ENCODE measurements at places on chromosomes 3 and 15. TPM values are rescaled to one million over a fixed set of nuclear protein-coding genes. Genes with fewer than 3 reads are reported as not detected.

TGM5 gene
- total RNA-seq: not detected

GOLGA8G gene
- total RNA-seq: not detected

ATP2B2 gene
- total RNA-seq: not detected

DNA sequence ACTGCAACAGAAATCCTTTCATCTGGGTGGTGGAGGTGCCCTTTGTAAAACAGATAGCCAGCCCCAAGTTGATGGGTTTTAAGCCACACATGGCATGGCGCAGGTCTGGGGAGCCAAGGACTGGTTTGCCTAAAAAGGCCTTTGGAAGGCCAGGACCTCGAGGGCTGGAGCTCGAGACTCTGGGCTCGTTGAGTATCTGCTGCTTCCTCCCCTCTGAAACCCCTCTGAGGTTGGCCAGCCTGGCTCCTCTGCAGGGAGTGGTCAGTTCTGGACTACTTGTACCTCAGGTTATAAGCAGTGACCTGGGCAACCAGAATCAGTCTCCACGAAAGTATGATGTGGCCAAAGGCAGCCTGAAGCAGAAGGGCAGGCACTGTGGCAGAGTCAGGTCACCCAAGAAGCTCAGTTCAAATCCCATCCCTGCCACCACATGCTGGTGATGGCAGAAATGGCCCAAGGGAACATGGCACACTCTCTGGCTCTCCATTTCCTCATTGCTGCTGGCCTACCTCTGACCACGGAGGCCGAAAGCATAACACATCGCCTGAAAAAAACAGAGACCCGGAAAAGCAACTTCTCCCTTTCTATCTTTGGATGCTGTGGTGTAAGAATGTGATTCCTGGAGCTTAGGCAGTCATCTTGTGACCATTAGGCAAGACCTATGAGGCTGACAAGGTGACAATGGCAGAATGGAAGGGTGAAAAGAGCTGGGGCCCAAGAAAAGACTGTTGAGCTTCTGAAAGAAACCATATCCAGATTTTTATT lies 51.2 kb downstream of the WNT7A start:
- peaks cover 7% of the 10 kb centered on the region for H3K4me1 ChIP-seq
- no peak overlapping the region for H3K27ac ChIP-seq
- DNase-seq: no peak
- no peaks in the 10 kb centered on the region for H3K27me3 ChIP-seq
- H3K4me3 ChIP-seq: no peak overlapping the region

GRCh38 chr3:47003461-47004368 lies 24.2 kb downstream of the NBEAL2 start:
- no peak for DNase-seq
- no peaks in the 10 kb centered on the region for H3K4me1 ChIP-seq
- no peaks in the 10 kb centered on the region for H3K36me3 ChIP-seq
- H3K27ac ChIP-seq: no peak overlapping the region
- no peak overlapping the region for H3K4me3 ChIP-seq

DNA sequence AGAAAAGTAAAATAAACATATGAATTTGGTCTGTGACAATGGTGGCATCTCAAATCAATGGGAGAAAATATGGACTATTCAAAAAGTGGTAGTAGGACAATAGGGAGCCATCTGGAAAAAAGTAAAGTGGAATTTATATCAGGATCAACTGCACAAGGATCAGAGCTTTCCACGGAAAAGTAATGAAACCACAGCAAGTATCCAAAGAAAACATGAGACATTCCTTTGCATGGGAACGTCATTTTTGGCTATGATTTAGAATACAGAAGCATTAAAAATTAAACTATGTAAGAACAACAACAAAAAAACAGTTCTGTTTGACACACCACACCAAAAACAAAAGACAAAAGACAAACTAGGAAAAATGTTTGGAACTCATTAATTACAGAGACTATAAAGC lies 18.7 kb downstream of the CRBN start:
- H3K36me3 ChIP-seq: peaks cover 23% of the 10 kb centered on the region
- H3K27me3 ChIP-seq: no peaks in the 10 kb centered on the region
- H3K27ac ChIP-seq: no peak overlapping the region
- H3K4me1 ChIP-seq: no peaks in the 10 kb centered on the region
- no peak overlapping the region for H3K4me3 ChIP-seq
- no peak for DNase-seq

DNA sequence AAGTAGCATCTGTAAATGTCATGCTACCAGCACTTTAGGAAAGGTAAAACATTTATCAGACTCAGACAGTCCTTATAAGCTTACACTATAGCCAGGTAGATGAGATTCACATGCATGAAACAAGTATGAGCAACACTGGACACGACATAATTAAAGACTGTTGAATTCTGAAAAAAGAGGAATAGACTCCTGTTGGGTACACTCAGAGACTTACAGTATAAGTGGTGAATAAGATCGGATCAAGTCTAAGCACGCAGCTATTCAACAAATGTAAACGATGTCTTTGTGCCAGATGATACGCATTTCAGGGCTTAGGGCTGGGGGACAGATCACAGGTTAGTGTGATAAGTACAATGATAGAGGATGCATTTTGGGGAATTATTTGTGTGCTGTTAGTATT lies 43.2 kb upstream of the SPPL2A start:
- H3K27ac ChIP-seq: no peak overlapping the region
- DNase-seq: no peak
- no peaks in the 10 kb centered on the region for H3K4me1 ChIP-seq
- no peak overlapping the region for H3K4me3 ChIP-seq
- no peaks in the 10 kb centered on the region for H3K27me3 ChIP-seq

DNA sequence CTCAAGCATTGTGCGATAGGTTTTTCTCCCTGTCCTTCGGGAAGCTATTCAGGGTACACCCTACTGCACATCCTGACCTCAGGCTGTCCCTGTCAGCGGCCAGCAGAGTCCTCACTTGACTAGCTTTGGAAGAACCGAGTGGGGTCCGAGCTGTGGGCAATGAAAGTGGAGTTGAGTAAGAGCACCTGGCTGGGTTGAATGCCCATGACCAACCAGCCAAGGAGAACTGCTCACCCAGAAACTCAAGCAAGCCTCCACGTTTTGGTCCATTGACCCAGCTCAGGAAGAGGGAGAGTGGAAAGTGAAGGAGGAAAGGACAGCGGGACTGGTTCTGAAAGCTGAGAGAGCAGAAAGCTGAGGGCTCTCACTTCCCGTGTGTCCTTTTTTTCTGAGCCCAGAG lies 36.0 kb upstream of the HDGFL3 start:
- peaks cover 5% of the 10 kb centered on the region for H3K4me1 ChIP-seq
- no peak for DNase-seq
- H3K4me3 ChIP-seq: no peak overlapping the region
- no peak overlapping the region for H3K27ac ChIP-seq

- H3K27ac ChIP-seq: no peak overlapping the region
- peaks cover 4% of the 10 kb centered on the region for H3K4me1 ChIP-seq
- H3K36me3 ChIP-seq: no peaks in the 10 kb centered on the region
These were observed 514.4 kb upstream of the PROK2 start for GRCh38 chr3:72299321-72299802.

- H3K4me3 ChIP-seq: no peak overlapping the region
These were observed 274.6 kb upstream of the ROPN1 start for GRCh38 chr3:124266487-124266886.

GRCh38 chr3:100107221-100107814 lies 7.0 kb downstream of the FILIP1L start:
- H3K27ac ChIP-seq: no peak overlapping the region
- no peaks in the 10 kb centered on the region for H3K4me1 ChIP-seq
- no peaks in the 10 kb centered on the region for H3K27me3 ChIP-seq
- no peaks in the 10 kb centered on the region for H3K36me3 ChIP-seq
- no peak overlapping the region for H3K4me3 ChIP-seq

DNA sequence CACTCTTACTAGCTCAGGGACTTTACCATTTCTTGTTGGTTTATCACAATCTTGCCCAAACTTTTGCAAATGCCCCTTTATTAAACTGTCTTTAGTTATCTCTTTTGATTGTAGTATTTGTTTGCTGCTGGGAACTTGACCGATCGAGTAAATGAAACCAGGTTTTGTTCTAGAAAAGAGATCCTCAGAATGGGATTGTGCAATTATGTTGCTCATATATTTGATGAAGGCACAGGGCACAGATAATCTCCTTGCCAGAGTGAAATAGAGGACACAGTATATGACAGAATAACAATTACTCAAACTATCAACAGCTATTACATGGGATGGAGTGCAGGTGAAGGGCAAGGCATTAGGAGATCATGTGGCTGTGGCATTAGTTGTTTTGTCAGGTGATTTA lies 216.6 kb upstream of the RASGRP1 start:
- no peak for DNase-seq
- no peaks in the 10 kb centered on the region for H3K4me1 ChIP-seq
- no peaks in the 10 kb centered on the region for H3K36me3 ChIP-seq
- H3K27ac ChIP-seq: no peak overlapping the region

DNA sequence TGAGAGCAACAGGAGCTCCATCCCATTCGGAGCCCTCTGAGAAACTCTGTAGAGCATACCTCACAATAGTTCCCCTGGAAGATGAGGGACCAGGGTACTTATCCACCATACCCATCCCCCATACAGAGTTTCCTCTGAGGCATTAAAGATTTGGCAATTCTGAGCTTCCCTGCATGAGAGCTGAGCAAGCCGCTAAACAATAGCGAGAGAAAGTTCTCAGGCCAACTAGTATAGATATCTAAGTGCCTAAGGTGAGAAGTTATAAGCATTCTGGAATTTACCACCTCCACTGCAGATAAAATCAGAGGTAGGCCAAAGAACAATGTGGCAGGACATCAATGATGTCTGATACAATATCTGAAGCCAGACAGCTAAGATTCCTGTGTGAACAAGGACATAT lies 129.1 kb upstream of the MBNL1 start:
- H3K27ac ChIP-seq: no peak overlapping the region
- no peak overlapping the region for H3K4me3 ChIP-seq
- no peaks in the 10 kb centered on the region for H3K36me3 ChIP-seq
- H3K27me3 ChIP-seq: no peaks in the 10 kb centered on the region
- H3K4me1 ChIP-seq: no peaks in the 10 kb centered on the region

DNA sequence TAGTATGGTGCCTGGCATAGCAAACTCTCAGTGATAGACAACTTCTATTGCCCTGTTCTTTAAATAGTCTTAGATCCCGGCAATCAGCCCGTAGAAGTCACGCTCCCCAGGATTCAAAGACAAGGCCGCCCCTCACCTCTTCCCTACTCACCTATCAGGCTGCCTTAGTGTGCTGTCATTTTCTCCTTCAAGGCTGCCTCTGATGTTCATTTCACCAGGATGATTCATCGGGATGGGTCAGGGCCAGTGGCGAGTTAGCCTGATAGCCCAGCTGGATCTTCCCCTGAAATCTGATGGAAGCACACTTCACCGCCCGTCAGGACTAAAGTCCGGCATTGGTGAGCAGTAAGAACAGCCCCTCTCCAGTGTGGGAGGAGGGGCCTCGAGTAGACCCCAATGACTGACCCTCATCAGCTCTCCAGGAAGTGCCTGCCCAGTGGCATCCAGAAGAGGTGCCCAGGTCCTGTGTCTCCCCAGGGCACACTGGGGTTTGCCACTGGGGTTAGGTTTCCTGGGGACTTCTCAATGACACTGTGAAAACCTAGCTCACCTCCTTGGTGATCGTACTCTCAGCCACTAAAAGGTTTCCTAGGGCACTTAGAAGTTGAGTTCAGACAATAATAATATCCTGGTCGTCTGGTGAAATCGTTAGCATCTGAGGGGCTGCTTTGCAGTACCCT lies 37.5 kb downstream of the TPM1 start:
- H3K27ac ChIP-seq: no peak overlapping the region
- H3K4me1 ChIP-seq: peaks cover 43% of the 10 kb centered on the region
- H3K27me3 ChIP-seq: no peaks in the 10 kb centered on the region
- no peak for DNase-seq
- H3K4me3 ChIP-seq: no peak overlapping the region

DNA sequence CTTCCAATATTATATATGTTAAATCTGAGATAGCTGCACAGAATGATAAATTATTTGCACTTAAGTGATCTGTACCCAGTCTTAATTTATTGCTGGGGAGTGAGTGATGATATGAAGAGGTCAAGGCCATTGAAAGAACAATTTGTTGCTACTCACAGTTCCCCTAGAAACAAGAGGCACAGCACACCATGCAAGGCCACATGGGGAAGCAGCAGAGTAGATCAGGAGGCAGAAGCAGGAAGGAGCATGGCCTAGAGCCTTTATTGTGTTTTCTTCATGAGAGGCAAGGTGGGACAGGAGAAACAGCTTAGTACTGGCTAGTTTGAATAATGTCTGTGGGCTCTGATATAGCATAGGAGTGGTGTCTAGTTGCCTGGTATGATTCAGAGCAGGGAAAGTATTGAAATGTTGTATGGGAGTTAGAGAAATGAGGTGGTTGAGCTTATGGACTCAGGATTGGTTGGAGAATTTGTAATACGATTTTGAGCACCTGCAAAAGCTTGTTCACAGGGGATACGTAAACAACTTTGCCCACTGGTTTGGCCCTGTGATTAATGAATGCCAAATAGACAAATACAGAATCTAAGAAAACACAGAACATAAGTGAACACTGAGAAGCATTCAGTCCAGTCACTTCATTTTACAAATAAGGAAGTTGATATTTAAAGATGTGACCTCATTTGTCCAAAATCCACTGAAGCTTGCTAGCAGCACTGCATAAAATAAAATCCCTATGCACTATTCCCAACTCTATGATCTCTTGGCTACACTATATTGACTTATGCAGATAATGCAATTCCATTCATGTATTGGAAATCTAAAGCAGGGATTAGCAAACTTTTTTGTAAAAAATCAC lies 71.7 kb downstream of the TMCO5A start:
- H3K27me3 ChIP-seq: no peaks in the 10 kb centered on the region
- no peak for DNase-seq
- no peak overlapping the region for H3K27ac ChIP-seq
- H3K4me1 ChIP-seq: peaks cover 6% of the 10 kb centered on the region
- no peak overlapping the region for H3K4me3 ChIP-seq
- no peaks in the 10 kb centered on the region for H3K36me3 ChIP-seq

DNA sequence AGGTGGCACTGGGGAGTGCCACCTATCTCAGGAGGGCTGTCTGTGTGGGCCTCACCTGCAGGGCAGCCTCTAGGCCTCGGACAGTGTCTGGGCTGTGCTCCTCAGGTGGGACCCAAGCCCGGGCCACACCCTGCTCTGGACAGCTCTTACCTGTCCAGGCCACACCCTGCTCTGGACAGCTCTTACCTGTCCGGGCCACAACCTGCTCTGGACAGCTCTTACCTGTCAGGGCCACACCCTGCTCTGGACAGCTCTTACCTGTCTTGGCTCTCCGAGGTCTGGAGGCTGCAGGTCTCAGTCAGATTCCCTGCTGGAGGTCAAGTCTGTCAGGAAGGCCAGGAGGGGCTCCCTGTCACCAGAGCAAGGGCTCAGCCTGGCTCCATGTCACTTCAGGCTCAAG lies 80.6 kb downstream of the LINGO1 start:
- no peak for DNase-seq
- peaks cover 44% of the 10 kb centered on the region for H3K4me1 ChIP-seq
- no peak overlapping the region for H3K4me3 ChIP-seq
- H3K36me3 ChIP-seq: no peaks in the 10 kb centered on the region
- H3K27me3 ChIP-seq: no peaks in the 10 kb centered on the region

All from neural progenitor cell (in vitro differentiated cells).